ENCODE measurements at places on chromosomes 16 and 17.
A peak's percentile ranks its signal among the peaks of the same experiment; 100 is the strongest.

- DNase-seq, result no peak
Measured at GRCh38 chr17:81346908-81347349, 48.3 kb upstream of the BAHCC1 start.

DNA sequence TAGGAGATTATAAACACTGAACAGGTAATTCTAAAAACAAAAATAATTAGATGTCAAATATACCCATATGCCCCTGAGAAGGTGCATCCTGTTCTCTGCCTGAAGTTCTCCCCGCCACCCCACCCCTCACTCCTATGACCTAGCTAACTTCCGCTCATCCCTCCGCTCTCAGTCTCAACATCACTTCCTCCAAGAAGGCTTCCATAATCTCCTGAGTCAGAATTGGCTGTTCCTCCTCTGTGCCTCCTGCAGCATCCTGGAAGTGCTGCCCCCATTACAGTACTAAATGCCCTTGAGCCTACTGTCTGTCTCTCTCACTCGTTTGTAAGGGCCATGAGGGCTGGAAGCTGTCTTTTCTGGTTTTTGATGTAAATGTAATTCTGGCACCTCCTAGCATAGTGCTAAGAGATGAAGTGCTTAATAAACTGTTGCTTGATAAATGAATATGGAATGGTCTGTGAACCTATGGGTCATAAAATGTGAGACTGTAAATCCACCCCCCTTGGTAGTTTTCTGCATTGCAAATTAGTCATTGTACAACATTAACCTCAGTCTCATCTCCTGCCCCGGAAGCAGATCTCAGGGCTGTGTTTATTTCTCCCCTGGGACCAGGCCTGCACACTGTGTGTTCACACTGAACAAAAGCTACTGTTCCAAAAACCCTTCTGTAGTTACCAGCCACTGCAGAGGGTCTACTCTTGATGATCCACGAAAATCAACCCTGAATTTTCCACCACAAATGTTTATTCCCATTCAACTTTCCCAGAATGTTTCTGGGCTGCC, 3.9 kb upstream of the MYO1D start:
- no peak for DNase-seq

- no peak for DNase-seq
Measured at GRCh38 chr16:58855291-58855863, 121.3 kb upstream of the GOT2 start.

DNA sequence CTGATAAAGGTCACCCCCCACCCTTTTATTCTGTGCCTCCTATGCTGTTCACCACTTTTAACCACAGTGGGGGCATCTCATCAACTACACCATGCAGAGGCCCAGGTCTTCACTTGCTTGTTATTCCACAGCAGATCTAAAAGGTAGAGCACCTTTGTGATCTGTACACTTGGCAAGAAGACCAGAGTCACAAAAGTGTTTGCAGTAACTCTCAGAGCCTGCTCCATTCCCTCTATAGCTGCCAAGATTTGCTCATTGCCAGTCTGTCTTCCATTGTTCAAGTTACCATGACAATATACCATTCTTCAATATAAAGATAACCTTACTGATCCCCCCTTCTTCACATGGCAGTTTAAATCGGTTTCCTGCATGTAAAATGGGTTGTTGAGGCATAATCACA, 180.0 kb downstream of the TOX3 start:
- no peak for DNase-seq

DNA sequence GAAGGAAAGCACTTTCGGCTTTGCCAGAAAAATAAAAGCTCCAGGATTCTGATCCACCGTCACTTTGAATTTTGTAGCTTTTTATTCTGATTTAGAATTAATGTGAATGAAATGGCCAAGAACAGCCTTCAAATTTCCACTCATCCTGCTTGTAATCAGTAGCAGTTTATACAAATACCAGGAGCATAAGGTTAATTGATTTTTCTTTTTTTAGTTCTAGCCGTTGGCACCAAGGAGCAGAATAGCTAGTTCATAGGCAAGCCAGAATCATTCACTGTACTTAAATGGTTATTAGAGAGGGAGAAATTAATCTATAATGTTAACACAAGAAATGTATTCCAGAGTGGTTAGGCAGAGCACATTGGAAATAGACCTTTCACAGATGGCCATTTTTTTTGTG, 41.1 kb upstream of the CACNG5 start:
- DNase-seq, result no peak

- DNase-seq, result peak; percentile 62
Measured at GRCh38 chr17:77834170-77835115, 124.1 kb upstream of the TNRC6C start.

- no peak for DNase-seq
Measured at GRCh38 chr17:43640491-43641252, 21.1 kb downstream of the MEOX1 start.

DNA sequence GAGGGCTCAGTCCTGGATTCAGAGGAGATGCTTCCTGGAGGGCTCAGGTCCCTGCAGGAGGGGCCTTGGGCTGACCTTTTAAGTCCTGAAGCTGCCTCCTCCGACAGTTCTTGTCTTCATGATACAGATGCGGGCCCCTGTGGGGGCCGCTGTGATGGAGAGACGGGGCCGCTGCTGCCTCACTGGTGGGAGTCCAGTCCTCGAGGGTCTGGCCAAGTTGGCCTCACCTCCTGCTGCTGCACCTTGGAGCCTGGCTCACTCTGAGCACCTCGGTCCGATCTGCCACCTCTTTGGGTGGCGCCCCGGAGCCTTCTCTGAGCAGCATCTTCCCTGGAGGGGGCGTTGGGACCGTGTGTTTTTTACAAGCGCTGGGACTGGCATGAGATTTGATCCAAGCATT, 79.1 kb downstream of the KLHDC4 start:
- DNase-seq, result no peak

GRCh38 chr16:17313085-17313611, 157.6 kb downstream of the XYLT1 start:
- DNase-seq, result no peak

- DNase-seq, result no peak
Measured at GRCh38 chr17:72423286-72423589, 302.4 kb downstream of the SOX9 start.

DNA sequence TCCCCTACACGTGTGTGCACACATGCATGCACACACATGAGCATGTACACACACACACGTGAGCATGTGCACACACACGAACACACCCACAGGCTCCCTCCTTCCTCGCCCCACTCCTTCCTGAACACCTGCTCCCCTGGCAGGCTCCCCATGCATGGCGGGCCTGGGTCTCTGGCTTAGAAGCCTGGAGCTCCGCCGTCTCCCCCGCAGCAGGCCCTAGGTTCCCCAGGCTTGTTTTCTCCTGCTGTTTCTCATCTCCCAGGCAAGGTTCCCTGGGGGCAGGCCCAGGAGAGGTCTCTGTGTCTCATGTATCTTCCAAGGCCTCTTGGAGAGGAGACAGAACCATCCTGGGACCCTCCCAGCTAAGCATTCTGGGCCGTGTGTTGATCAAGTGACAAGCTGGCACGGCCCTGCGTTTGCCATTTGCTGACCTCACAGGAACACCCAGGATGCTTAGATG, 202.3 kb upstream of the CIBAR2 start:
- no peak for DNase-seq

DNA sequence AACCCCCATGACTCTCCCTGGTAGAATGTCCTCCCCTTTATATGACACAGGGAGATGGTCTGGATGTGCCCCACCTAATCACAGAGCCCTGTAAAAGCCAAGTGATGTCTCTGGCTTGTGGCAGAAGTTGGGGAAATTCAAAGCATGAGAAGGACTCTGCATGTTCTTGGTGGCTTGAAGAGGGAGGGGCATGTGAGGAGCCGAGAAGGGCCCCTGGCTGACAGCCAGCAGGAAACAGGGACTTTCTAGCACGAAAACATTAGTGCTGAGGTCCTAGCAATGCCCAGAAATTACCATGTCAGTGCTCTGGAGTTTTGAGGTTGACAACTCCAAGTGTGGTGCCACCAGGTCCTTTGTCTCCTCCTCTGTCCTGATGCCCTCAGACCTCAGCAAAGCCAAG, 75.9 kb downstream of the USP22 start:
- DNase-seq, result no peak

- DNase-seq, result no peak
Measured at GRCh38 chr17:80263253-80264204, 2.9 kb downstream of the RNF213 start.

- no peak for DNase-seq
Measured at GRCh38 chr17:57418463-57419246, 162.3 kb downstream of the MSI2 start.

DNA sequence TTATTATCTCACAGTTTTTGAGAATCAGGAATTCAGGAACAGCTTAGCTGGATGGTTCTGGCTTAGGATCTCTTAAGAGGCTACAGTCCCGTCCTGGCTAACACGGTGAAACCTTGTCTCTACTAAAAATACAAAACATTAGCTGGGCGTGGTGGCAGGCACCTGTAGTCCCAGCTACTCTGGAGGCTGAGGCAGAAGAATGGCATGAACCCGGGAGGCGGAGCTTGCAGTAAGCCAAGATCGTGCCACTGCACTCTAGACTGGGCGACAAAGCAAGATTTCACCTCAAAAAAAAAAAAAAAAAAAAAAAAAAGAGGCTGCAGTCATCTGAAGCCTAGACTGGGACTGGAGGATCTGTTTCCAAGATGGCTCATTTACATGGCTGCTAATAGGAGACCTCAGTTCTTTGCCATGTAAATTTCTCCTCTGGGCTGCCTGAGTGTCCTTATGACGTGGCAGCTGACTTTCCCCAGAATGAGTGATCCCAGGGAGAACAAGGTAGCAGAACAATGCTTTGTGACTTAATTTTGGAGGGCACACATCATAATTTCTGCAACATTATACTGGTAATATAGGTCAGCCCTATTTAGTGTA, 95.8 kb upstream of the CORO6 start:
- no peak for DNase-seq

DNA sequence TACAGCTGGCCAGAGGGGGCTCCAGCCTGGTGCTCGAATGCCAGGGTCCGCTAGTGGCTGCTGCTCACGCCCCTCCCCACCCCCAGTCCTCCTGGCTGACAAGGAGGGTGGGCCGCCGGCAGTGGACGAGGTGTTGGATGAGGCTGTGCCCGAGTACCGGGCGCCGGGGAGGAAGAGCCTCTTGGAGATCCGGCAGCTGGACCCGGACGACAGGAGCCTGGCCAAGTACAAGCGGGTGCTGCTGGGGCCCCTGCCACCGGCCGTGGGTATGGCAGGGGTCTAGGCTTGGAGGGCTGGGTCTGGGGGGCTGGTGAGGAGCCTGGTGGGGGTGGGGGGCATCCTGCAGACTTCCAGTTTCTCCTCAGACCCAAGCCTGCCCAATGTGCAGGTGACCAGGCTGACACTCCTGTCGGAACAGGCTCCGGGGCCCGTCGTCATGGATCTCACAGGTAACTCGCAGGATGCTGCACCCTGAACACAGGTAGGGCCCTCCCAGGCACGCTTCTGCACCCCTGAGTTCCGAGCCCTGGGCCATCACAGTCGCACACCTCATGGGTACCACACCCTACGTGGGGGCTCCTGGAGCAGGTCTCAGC, 1.2 kb upstream of the PDIA2 start:
- no peak for DNase-seq

DNA sequence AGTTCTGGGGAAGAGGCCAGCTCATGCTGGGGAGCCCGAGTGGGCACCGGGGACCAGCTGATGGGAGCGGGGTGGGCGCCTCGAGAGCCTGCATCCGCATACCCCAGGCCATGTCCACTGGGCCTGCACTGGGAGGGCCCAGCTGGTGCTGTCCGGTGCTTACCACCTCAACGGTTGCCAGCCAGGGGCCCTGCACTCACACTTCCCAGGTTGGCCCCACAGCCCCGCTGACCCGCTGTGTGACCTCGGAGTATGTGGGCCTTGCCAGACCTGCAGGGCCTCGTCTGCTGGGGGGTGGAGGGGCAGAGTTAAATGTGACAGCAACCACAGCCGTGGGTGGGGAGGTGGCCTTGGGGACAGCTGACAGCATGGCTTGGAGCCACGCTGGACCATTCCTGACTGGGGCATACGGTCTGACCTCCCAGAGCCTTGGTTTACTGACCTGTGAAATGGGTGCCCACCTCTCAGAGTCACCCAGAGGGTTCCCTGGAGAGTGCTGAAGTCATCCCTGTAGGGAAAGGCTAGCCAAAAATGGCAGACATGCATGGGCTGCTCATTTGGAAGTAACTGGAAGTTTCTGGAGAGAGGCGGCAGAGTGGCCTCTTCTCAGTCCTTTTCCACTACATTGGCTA, 5.4 kb upstream of the GAA start:
- DNase-seq, result no peak

GRCh38 chr16:54424043-54424451, 137.5 kb upstream of the IRX3 start:
- no peak for DNase-seq

GRCh38 chr16:89686520-89687091, at the start of gene CDK10:
Gene CDK10 (plus strand): TSS chr16:89686689. CDS start chr16:89686711, 22 bp downstream.
- peak; percentile 84 for DNase-seq

DNA sequence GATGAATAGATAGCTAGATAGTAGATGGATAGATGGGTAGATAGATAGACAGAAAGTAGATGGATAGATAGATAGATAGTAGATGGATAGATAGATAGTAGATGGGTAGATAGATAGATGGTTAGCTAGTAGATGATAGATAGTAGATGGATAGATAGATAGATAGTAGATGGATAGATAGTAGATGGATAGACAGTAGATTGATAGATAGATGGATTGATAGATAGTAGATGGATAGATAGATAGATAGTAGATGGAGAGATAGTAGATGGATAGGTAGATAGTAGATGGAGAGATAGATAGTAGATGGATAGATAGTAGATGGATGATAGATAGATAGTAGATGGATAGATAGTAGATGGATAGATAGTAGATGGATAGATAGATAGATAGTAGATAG, 40.4 kb downstream of the PIK3R5 start:
- no peak for DNase-seq

DNA sequence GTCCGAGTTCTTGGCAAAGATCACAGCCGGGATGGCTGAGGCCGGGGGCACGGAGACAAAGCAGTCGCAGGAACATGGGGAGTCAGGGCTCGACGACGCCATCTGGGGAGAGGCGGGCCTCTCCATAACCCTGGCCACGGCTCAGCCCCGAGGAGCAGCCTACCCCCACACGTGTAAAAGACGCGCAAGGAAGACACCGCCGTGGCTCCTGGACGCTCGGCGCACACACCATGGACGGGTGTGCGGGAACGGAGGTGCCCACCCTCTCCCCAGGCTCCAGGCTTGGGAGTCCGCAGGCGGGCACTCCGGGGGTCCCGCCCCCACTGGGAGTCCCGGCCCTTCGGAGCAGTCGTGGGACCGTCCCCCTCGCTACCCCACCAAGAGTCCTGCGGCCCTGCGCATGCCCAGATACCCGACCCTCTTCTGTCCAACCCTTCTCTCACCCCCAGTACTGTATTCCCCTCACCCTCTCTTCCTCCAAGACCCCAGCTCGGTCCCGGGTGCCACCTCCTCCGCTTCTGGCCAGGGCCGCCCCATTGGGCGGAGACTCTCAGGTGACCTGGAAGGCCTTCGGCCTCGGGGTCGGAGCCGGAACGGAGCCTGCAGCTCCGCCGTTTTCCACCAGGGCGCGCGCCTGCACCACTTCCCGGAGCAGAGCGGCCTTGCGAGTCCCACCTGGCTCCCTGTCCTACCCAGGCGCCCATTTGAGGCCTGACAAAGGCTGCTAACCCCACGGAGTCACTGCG, at the start of gene SCRN2:
SCRN2 (minus strand) TSS at position 532 of the 746 bp plus-strand sequence; CDS start at position 102, 430 bp downstream.
- peak; percentile 81 for DNase-seq
